ENCODE measurements at places on chromosomes 4 and X.

- DNase-seq, result no peak
Measured at GRCh38 chrX:134431894-134432293, 28.1 kb upstream of the HPRT1 start.

GRCh38 chr4:8402640-8403039, 37.9 kb downstream of the ACOX3 start:
- DNase-seq, result no peak

DNA sequence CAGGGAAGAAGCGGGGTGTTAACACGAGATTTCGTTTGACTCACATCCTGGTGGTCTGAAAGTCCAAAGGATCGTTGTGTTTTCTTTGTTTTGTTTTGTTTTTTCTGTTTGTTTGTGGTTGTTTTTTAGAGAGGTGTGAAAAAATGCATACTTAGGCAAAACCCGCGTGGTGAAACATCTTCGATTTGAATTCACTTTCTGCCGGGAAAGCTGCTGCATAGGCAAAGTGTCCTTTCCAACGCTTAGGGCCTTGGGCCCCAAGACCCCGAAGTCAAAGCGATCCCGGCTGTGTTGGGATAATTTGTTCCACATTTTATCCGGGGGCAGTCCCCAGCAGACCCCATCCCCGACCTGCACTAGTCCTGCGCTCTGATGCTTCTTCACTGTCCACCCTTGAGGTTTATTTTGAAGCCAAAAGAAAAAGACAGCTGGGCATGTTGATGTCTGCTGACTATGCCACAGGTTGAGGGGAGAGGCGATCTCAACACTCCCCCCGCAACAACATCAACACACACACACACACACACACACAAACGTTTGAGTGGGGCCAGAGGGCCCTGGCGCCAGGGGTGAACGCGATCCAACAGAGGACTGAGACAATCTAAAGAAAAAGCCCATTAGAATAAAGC, 2.0 kb downstream of the MSX1 start:
- DNase-seq, result no peak

- no peak for DNase-seq
Measured at GRCh38 chr4:108830509-108831244, 67.8 kb upstream of the ETNPPL start.

DNA sequence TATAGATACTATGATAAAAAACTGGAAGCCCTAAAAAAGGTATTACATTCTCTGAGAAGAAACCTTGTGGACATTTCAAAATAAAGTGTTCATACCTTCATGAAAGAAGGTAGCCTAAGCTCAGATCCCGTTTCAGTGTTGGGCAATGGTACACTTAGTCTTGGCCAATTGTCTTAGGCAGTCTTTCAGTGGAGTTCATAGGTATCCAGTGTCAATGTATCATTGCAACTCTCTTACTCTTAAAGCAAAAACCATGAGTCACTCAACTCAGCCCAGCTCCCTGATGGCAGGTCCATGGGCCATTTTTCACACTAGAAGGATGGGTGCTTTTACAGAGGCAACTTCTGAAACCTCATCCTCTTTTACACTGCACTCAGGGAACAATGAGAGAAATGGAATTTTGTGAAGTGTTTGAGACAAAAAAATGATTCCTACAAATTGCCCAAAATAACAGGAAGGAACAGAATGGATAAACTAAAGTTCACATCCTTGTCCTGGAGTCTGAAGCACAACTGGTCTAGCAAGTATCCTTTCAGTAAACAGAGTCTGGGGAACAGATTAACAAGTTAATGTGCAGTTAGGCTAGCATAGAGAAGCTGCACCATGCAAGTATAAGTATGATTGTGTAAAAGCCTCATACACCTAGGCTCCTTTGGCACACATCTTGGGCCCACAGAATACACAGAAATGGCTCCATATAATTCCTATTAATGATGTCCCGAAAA, 7.0 kb upstream of the ZNF827 start:
- DNase-seq, result no peak

GRCh38 chr4:179719766-179720450, 2277.7 kb upstream of the AGA start:
- DNase-seq, result no peak

DNA sequence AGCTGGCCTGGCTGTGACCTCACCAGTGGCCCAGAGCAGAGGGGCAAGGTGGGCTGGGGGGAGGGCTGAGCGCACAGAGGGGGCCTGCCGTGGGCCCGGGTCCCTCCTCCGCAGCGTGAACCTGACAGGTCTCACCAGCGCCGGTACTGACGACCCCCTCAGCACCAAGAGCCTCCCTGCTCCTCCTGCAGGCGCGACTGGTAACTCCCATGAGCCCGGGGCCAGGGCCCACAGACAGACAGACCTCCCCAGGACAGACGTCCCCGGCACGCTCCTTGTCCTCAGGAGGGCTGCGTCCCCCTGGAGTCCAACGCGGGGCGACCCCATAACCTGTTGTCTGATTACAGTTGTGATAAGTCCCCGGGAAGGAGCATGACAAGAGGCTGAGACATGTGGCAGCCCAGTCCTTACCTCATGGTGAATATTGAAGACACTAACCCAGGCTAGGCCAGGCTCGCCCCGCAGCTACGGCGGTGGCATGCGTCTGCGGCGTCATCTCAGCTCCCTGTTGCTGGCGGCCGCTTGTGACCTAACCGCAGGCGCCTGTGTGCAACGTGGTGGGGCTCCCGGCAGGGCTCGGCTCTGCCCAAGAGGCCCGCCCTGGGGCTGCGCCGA, 8.5 kb downstream of the AKAP17A start:
- DNase-seq, result no peak

GRCh38 chr4:7435471-7436061, 836 bp upstream of the PSAPL1 start:
- DNase-seq, result no peak

DNA sequence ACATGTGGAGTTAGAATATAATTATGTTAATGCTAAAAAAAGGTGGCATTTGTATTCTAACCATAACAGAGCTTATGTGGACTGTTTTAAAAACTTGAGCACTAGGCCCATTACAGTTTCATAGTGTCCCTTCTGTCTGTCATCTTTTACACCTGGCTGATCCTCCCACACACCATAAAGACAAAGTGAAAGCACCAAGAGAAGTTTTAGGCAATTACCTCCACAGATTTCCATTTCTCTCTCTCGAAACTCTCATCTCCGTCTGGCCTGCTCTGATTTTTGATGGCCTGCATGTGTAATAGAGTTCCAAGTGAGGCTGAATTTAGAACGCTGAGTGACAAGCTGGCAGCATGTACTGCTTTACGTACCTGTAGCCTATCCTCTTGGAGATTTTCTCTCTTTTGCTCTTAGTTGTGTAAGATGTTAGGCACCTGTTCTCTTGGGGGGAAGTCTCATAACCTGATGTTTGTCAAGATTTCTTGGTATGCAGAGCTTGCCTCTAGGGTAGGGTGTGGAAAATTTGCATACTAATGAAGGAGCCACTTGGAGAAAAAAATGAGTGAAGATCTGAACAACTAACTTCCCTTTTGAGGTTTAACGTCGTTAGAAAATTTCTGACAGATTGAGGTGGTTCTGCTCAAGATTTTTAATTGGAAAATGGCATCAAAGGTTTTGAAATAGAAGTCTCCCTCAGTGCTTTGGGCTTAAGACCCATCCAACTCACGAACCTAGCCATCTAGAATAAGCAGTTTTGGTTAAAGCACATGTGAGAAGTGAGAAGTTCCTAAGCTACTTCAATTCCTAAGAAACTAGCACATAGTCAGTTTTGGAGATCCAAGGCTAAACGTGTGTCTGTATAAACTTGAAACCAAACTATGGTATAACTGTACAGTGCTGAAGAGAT, 57.6 kb upstream of the RAP1GDS1 start:
- no peak for DNase-seq

DNA sequence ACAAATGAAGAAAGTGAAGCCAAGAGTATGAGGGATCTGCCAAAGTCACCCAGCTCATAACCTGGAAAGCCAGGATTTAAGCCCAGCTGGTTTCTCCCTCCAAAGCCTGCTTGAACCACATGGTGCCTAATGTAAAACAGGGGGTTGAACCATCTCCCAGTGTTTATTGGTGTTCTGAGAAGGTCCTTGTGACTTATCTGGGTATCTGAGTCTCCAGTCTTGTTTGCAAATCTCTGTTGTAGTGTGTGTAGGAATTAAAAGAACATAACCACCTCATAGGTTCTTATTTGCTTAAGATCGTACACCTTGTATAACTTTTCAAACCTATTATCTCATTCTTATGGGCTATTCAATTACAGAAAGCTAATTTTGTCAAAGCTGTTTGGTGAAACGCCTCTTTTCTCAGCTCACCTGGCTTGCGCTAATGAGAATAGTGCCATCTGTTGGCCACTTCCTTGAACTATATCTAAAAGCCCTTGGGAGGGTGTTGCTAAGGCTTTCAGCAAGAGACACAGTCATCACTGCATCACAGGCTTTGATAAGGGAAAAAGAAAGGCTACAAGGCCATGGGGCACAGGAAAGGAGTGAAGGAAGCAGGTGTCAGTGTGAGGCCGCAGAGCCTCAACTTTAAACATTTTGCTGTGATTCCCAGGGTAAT, 34.0 kb downstream of the ETDB start:
- peak; percentile 28 for DNase-seq

DNA sequence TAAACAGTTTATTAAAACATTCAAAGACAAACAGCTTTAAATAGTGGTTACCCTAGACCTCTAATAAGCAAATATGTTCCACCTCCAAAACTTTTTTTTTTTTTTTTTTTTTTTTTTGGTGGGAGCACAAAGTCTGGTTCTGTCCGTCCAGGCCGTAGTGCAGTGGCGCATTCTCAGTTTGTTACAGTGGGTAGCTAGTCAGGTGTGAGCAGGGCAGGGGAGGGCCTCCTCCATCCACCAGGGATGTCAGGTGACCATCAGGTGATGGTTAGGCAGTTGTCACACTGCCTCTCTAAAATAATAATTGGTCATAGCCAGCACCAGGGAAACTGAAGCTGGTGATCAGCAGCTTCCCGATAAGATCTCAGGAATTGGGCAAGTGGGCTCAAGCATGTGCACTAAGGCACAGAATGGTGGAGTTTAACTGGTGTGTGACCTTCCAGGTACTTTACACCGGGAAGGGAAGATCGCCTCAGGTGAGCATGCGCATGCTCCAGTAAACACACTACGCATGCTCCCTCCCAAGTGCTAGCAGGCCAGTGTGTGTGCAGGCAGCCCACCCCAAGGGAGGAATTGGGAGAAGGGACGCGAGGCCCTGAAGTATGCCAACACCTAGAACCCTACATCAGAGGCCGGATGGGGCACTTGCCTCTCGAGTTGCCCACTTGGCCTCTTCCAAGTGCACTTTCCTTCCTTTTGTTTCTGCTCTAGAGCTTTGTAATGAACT, 27.2 kb downstream of the TNIP2 start:
- DNase-seq, result no peak

GRCh38 chrX:39788521-39788920, 309.2 kb downstream of the BCOR start:
- DNase-seq, result no peak

- no peak for DNase-seq
Measured at GRCh38 chr4:8855818-8856245, 15.8 kb downstream of the HMX1 start.

GRCh38 chrX:41236629-41237028, 97.3 kb upstream of the DDX3X start:
- DNase-seq, result no peak

- no peak for DNase-seq
Measured at GRCh38 chrX:97639526-97639925, 755.8 kb downstream of the RPA4 start.

GRCh38 chr4:81081156-81081555, 50.6 kb downstream of the BMP3 start:
- DNase-seq, result no peak

GRCh38 chr4:72408568-72408967, 160.5 kb downstream of the ADAMTS3 start:
- no peak for DNase-seq
